ELR (cell line): ENCODE measurements at places on chromosomes 7 and 10.

DNA sequence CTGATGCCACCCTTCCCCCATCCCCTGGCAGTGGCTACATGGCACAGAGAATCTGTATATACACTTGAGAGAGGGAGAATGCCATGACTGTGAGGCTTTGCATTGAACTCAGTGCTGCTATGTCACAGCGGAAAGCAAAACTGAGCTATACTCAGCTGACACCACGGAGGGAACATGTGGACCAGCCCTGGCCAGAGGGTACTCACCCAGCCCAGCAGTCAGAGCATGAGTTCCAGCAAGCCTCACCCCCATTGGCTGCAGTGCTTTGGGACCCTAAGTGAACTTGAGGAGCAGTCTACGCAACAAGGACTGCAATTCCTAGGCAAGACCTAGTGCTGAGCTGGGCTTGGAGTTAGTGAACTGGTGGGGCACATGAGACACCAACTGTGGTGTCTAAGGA lies 10.3 kb upstream of the AOC1 start:
- DNase-seq: no peak

DNA sequence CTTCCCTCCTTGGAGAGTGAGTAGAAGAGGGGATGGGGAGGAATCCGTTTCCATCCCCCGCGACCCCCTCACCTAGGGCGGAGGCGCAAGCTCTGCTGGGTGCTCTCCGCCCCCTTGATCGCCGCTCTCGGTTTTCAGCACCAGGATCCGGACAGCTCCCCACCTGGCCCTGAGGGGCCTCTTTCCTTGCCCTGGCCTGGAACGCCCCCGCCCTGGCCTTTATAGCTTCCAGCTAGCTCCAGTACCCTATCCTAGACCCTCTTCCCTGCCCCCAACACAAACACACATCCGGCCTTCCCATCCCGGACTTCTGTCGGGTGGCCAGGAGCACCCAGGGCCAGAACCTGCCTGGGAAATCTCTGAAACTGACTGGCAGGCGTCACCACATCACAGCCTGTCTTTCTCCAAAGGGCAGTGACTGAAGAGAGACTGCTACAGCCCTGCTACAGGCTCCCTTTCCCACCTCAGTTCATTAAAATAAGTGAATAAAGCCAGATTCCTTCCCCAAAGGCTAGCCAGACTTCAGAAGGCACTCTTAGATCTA lies 72.3 kb upstream of the LEP start:
- peak; percentile 8 for DNase-seq

DNA sequence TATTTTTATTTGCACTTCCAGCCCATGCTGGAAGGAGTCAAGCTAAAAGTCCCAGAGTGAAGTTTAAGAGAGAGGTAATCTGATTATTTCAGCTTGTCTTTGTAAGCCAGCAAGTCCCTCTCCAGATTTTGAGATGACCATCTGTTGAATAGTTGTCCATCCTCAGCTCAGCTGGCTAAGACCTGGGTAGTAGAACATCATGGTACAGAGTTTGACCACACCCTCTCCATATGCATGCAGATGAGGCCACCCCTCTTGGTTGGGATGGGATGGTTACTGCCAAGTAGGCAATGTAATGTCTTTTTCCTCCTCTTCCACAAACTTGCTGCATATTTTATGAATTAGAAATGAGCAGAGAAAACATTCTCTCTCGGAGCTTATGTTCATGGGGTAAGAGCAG lies 639.8 kb downstream of the SORCS3 start:
- no peak for DNase-seq

DNA sequence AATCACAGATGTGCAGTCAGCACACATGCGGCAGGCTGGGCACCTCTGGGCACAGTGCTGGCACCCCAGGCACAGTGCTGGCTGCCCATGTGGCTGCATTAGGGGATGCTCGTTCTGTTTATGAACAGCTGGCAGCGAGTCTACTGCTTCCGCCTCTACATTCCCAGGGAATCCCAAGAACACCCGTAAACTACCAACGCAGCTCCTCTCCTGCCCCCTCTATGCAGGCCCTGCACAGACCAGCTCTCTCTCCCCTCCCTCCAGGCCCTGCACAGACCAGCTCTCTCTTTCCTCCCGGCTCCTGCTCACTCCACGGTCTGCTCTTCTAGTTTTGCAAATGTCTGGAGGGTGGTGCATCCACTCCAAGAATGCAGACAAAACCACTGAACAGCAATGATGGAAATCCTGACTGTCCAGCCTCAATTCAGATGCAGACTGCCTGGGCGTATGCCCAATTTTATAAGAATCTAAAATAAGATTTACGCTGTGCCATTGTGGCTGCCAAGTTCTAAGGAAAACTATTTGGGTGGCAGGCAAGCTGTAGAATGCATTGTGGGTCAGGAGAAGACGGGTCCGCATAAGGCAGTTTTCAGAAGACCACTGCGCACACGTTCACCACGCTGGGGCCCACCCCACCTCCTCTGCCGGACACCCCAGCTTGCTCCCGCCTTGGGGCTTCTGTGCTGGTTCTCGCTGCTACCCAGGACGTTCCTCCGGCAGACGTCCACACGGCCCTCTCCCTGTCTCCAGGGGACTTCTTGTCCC lies 234.6 kb downstream of the ZMYND11 start:
- DNase-seq: no peak

DNA sequence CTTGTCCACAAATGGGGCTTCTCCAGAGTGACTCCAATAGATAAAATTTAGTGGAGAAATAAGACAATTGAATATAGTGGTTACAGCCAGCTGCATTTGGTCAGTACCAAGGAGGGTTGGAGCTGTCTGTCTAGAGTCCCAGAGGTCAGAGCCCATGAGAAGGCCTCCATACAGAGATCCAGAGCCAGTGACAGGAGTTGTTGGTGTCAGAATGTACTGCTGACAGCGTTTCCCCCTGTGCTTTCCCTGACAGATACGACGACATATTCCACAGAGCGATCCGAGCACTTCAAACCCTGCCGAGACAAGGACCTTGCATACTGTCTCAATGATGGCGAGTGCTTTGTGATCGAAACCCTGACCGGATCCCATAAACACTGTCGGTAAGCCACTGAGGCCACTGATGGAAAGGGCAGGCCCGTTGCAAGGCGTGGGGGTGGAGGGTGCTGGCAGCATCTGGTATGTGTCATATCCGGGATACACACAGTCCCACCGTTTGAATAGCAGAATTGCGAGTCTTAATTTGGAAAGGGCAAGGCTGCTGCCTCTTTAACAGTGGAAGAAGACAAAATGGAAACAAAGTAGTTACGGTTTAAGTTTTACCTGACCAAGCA lies 483.6 kb downstream of the NRG3 start:
- no peak for DNase-seq
